ENCODE measurements at places on chromosomes 6 and 20.

GRCh38 chr6:151488226-151488625 lies 5.6 kb upstream of the CCDC170 start:
- DNase-seq: no peak

GRCh38 chr6:9204171-9204570 lies 768.8 kb upstream of the SLC35B3 start:
- peak; percentile 6 for DNase-seq

GRCh38 chr6:18186033-18186432 lies 30.8 kb downstream of the KDM1B start:
- no peak for DNase-seq

DNA sequence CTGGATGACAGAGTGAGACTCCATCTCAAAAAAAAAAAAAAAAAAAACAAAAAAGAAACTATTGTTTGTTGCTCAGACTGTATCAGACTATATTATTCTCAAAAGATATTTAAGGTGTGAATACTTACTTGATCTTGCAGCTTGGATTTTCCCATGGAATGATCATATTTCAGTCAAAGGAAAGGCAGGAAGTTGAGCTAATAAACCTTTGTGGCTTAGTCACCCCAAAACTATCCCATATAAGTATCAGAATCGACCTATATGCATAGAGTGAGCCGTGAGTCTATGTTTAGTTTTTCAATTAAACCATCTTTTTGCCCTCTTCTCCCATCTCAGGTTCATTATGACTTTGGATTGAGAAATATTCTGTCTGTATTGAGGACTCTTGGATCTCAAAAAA lies 152.6 kb downstream of the DNAH8 start:
- no peak for DNase-seq

- DNase-seq: no peak
Measured at GRCh38 chr6:108982154-108983113, 112.2 kb downstream of the SESN1 start.

DNA sequence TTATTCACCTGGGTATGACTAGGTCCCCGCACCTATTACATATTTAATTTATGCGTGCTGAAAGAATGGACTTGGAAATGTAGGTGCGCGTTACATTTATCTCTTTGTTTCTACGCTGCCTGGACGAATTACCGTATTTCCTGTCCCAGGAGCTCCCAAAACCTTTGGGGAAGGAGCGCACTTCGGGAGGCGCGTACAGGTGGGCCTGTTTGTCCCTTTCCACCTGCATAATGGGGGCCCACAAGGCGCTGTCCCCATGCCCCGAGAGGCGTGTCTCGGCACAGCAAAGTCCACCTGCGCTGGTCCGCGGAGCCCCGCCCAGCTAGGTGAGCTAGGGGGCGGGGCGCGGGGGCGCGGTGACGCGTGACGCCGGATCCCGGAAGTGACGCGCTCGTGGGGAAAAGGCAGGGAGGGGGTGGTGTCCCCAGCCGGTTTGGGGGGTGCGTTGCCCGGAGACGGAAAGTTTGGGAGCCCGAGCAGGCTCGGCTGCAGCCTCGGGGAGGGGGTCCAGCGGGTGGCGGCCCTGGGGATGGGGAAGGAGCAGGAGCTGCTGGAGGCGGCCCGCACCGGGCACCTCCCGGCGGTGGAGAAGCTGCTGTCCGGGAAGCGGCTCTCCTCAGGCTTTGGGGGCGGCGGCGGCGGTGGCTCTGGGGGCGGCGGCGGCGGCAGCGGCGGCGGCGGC lies at the start of gene ANKS1A:
Gene ANKS1A (plus strand): TSS at position 382 of the 682 bp plus-strand sequence. CDS start 148 bp downstream, at position 530.
- DNase-seq: peak; percentile 92

- DNase-seq: no peak
Measured at GRCh38 chr6:144346719-144347447, 61.7 kb downstream of the UTRN start.

- no peak for DNase-seq
Measured at GRCh38 chr6:39184906-39185580, 44.2 kb downstream of the KCNK5 start.

Measured in eye (tissue), 1 donor.